ENCODE measurements at places on chromosomes 11 and 22. TPM values are rescaled to one million over a fixed set of nuclear protein-coding genes. Genes with fewer than 3 reads are reported as not detected.

The NLRP10 gene
- not detected for total RNA-seq

The HBB gene
- 74.6 TPM for total RNA-seq

The C1QTNF5 gene
- total RNA-seq: 6.9 TPM

The POTEH gene
- not detected for total RNA-seq

The ABCG4 gene
- total RNA-seq: 16.2 TPM

The OR51B5 gene
- not detected for total RNA-seq

The ROM1 gene
- 31.1 TPM for total RNA-seq

Data from dorsolateral prefrontal cortex (tissue), 122 donors.